SJSA1 (cell line): ENCODE measurements at places on chromosomes 7 and 10. TPM values are rescaled to one million over a fixed set of nuclear protein-coding genes. Genes with fewer than 3 reads are reported as not detected.

Gene IDI2
- not detected in 2 replicates for total RNA-seq

- no peak for DNase-seq
Measured at GRCh38 chr7:142808802-142809583, 38.2 kb downstream of the PRSS2 start.

Gene PIK3AP1
- 0.41 and 0.95 TPM in 2 replicates for total RNA-seq

Gene COL17A1
- 0.05 TPM in 1 of 2 replicates, not detected in the other for total RNA-seq

DNA sequence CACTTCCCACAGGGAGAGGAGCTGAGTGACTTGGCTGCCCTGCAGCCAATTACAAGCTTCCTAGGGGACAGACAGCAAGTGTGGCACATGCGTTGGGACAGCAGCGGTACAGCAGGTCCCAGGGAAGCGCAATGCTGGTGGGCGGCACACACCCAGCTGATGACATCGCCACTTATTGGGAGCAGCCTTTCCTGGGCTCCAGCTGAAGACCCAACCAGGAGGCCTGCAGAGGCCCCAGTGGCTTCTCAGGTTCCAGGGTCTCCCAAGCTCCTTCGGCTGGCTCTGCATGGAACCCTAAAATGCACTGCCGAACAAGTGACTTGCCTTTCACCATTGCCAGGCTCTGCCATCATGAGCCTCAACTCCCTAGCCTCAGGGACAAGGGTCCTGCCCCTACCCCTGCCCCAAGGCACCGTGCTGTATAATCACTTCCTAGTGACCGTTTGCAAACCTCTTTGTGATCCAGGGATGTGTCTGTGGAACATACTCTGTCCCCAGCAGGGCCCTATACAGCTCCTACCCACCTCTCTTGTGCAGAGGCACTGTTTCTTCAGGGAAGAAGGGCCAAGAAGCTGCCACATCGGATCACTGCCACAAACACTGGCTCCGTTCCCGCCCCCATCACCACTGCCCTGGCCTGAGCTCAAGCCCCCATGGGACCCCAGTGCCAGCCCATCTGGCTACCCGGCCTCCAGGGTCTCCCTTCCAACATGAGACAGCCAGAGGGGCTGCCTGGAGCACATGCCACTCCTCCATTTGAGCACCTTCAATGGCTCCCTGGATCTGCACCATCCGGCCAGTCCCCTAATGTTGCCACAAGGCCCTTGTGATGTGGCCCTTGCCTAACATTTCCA is 19.3 kb upstream of the SLIT1 start:
- DNase-seq, result no peak

GRCh38 chr10:128054163-128054970 is 71.9 kb downstream of the MKI67 start:
- no peak for DNase-seq

DNA sequence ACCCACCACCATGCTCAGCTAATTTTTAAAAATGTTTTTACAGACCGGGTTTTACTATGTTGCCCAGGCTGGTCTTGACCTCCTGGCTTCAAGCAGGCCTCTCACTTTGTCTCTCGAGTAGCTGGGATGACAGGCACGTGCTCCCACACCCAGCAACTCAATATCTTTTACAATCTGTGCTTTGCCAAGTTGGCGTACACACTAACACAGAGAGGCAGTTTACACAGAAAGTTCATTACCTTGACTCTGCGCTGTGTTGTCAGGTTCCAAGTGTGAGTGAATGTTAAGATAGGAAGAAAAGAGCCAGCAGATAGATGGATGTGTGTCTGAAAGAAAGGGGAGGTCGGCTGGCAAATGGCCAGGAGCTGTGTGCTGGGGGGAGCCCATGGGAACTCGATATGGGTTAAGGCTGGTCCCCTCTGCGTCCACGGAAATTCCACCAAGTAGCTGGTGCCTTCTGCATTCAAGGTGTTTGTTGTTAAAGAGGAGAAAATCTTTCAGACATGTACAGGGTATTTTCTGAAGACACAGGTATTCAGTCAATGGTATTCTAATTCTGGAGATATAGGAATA is 299.8 kb downstream of the CAMK1D start:
- no peak for DNase-seq

GRCh38 chr7:82699773-82700186 is 256.2 kb upstream of the CACNA2D1 start:
- DNase-seq, result peak; percentile 71

DNA sequence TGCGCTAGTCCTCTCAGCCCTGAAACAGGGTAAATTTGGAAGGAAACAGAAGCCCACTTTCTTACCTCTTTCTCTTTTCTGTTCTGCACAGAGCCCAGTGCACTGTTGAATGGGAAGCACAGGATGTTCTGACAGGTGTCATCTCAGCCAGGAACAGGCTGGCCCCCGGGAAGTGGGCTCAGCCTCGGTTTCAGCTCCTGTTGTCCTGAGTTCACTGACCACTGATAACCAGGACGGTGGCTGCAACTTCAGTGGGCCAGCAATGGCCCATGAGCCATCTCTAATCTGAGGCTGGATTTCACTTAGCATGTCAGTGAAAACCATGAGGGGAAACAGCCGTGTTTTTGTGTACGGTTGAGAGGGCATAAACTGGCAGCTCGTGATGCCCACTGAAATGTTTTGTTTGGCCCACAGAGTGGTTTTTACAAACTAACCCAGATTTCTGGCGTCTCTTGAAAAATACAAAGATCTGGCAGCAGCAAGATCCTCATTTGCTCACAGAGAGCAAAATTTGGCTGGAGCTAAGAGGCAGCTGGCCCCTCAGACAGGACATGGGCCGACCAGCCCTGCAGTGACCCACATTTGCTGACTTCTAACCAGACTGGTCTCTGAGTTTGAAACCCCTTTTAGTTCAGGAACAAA is 455.9 kb downstream of the PAXIP1 start:
- no peak for DNase-seq

DNA sequence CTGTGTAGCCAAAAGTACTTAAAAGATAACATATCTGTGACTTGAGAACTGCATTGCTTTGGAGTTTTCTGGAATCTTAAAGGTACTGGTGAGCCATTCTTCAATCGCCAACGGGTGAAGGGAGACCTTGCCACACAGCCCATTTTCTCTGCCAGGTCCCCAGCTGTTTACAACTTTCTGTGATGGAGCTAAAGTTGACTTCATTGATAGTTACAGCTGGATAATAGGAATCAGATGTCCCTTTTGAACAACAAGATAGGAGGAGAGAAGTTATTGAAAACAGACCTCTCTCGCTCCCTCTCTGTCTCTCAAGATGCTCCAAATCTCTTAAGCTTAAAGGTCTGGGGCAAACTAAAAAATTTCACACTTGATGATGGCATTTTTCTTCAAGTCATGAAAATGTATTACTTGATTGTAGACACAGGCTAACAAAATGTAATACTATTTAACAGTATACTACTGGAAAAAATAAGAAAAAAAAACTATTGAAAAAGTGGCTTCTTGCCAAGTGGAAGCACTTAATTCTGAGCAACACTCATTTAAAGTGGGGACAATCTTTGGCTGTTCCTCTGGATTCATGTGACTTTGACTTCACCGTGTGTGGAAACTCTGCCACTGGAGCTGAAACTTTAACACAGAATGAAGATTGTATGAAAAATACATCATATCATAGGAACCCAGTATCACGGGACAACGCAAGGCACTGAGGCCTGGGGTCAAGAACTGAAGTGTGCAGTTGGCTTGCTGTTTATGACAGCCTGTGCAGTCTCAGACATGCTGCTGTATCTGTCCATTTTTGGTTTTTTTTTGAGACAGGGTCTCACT is 78.4 kb upstream of the AFAP1L2 start:
- DNase-seq, result no peak

Gene MICU1
- total RNA-seq, result 50.7 and 57.1 TPM in 2 replicates

Gene RPA3
- total RNA-seq, result 48.5 and 55.2 TPM in 2 replicates

DNA sequence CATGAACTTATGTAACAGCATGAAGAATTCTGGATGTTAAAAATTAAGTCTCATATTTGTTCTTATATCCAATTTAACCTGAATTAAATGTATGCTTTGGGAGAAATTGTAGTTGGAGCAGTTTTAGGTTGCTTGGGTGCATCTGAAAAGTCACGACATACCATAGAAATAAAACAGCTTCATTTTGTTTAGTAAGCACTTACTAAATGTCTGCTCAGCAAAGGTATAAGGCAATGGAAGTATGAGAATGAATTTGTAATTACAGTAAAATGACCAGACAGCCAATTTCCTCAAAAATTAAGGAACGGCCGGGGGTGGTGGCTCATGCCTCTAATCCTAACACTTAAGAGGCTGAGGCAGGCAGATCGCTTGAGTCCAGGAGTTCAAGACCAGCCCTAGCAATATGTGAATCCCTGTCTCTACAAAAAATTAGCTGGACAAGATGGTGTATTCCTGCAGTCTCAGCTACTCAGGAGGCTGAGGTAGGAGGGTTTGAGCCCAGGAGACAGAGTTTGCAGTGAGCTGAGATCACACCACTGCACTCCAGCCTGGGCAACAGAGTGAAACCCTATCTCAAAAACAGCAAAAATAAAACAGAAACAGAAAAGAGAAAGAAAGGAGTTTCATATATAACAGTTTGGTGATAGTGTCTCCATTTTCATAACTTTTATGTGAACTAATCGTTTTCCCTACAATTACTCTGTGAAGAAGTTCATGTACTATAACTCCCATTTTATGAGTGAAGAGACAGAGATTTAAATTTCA is 47.2 kb upstream of the KLF6 start:
- DNase-seq, result no peak

Gene CPA2
- not detected in 2 replicates for total RNA-seq

Gene PRLHR
- not detected in 2 replicates for total RNA-seq

GRCh38 chr7:31059551-31059950 is 7.4 kb downstream of the ADCYAP1R1 start:
- DNase-seq, result no peak

Gene CPXM2
- total RNA-seq, result not detected in 2 replicates

Gene CALN1
- total RNA-seq, result not detected in 2 replicates

GRCh38 chr7:381211-382042 is 91.5 kb downstream of the FOXL3 start:
- peak; percentile 31 for DNase-seq

DNA sequence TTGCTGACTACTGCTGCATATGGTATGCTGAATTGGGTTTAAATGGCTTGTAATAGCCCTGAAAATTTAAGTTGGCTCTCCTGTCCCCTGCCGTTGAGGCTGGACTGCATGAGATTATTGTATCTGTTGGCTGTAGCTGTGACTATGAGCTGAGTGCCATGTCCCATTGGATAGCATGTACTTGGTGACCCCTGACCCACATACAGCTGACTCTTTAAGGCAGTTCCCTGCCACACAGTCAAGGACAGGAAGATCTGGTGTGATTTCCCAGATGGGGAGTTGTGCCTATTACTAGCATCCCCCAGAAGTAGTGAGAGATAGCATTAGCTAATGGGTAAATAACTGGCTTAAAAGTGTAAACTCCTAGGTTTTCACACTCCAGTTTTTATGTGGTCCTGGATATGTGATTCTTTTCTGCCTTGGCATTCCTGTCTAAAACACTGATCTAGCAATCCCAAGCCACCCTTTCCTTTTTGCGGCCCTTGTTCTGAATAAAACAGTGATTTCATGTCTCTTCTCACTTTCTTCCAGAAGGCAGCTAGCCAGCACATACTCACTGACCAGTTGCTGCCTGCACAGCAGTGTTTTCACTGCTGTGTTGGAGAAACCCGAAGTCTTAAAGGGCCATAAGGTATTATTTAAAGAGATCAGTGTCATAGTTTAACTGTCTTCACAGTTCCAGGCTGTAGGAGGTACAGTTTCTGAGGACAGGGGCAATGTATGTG is 35.9 kb downstream of the LRRC4 start:
- DNase-seq, result no peak

GRCh38 chr7:91880016-91880412 is 488 bp downstream of the MTERF1 start:
- DNase-seq, result no peak

GRCh38 chr10:44978570-44979280 is at the start of gene DEPP1:
Gene DEPP1 (minus strand): TSS chr10:44978809. CDS start chr10:44978030, 779 bp downstream.
- peak; percentile 91 for DNase-seq

GRCh38 chr7:102009628-102010027 is 192.2 kb downstream of the CUX1 start:
- DNase-seq, result no peak
